Activated CD4-positive, alpha-beta T cell treated with anti-CD3 and anti-CD28 coated beads, Interleukin-2, amount 10 ng/mL, durations not matched to agents 24 days and 14 days (primary cell): ENCODE measurements at places on chromosomes 13 and 19. TPM values are rescaled to one million over a fixed set of nuclear protein-coding genes. Genes with fewer than 3 reads are reported as not detected.

GRCh38 chr13:33678906-33679657, 138.9 kb upstream of the RFC3 start:
- peak; percentile 88 for DNase-seq

DNA sequence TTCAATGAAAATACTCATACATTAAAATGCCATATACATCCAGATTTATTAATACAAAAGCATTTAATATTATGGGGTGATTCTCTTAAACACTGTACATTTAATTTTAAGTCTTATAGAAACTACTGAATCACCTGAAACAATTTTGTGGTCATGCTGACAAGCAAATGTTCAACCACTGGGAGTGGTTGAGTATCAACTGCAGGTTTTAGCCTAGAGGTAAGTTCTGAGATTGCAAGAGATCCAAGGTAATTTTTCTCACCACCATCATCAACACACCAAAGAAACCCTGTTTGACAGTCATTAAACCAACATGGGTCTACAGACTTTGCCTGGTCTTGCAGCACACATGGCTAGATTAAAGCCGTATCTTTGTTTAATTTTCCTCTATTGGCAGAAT, 196.3 kb downstream of the LHFPL6 start:
- DNase-seq, result no peak

DNA sequence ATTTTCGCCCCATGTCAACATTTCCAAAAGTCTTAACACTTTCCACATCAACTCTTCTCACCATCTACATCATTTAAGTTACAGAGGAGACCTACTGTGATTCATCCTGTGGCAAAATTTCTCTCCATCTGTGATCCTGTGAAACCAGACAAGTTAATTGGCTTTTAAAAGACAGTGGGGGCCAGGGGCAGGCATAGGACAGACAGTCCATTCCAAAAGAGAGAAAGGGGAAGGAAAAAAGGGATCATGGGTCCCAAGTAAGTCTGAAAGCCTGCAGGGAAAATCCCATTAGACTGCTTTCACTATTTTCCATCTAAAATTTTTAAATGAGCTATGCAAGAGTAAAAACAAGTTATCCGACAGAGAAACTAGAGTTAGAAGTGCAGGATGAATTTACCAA, 121.0 kb downstream of the MRPL57 start:
- peak; percentile 63 for DNase-seq

DNA sequence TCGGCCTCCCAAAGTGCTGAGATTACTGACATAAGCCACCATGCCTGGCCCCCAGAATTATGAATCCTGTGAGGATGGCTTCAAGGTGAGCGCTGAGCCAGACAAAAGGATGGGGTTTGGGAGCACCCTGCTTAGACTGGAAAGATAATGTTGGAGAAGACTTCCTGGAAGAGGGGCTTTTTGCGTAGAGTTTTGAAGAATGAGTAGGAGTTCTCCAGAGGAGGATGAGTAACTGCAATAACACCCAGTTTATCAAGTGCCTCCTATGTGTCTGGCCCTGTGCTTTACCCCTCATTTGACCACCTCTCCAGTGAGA, 641 bp upstream of the GDF15 start:
- DNase-seq, result no peak

DNA sequence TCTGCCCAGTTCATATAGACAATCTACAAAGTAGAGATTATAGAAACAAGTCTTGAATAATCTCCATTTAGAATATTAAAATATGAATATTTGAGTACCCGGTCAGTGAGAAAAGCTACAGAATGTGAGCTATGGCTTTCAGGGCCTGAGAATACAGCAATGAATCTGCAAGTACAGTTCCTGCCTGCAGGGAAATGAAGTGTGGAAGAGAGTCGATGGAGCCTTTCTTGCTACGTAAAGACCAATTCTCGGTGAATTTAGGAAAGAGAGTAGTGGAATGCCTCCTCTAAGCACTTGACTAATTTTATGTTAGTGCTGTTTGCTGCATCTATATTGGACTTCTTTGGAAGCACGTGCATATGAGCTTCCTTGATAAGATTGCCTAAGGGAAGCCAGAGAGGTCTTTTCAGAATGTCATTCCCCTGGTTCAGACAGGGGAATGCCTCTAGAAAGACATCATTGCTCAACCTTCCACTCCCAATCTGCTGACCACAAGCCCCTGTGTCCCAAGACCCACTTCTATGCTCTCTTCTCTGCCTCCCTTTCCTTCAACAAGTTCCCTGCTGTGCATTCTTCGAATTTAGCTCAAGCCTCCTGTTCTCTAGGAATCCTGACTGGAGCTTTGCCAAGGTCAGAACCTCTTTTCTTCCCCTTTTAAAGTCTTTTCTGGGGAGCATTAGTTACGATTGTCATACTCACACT, 41.9 kb downstream of the GPC6 start:
- DNase-seq, result no peak

DNA sequence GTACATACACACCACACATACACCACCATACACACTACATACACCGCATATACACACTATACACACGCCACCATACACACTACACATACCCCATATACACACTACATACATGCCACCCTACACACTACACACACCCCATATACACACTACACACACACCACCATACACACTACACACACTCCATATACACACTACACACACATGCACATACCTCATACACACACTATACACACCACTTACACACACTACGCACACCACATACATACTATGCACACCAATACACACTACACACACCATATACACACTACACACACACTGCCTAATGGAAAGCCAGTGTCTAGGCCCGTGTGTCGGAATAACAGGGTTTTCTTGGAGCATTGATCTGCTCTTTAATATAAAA, 27.5 kb downstream of the CRYL1 start:
- DNase-seq, result no peak

DNA sequence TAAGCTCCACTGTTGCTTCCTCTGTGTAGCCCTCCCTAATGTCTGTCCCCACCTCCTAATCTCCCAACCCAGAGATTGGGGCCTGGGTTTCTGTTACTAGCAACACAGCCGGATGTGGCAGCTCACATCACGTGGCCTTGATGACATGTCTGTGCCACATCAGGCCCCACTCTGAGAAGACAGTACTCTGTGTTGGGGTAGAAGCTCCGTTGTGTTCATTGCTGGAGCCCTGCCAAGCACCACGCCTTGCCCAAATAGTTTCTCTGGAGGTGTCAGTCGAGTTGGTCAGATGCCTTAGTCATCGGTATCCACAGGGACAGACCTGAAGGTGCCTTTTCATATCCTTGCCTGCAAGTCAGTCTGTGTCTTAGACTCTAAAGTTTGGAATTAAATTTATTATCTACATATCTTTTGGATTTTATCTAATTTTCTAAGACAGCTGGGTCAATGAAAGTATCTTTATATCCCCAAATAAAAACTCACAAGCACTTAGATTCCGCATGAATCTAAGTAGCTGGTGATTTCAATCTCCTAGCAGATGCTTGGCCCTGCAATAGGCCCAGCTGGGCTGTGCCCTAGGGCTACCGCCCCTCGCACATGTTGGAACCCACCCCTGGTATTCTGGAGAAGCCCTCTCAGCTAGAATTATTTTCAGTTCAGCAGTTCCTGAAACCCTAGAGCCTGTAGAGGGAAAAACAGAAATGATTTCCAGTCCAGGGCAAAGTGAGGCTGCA, 204.0 kb upstream of the TSHZ3 start:
- DNase-seq, result no peak

The CABP5 gene
- not detected in 2 replicates for total RNA-seq

The IGSF23 gene
- not detected in 2 replicates for total RNA-seq

DNA sequence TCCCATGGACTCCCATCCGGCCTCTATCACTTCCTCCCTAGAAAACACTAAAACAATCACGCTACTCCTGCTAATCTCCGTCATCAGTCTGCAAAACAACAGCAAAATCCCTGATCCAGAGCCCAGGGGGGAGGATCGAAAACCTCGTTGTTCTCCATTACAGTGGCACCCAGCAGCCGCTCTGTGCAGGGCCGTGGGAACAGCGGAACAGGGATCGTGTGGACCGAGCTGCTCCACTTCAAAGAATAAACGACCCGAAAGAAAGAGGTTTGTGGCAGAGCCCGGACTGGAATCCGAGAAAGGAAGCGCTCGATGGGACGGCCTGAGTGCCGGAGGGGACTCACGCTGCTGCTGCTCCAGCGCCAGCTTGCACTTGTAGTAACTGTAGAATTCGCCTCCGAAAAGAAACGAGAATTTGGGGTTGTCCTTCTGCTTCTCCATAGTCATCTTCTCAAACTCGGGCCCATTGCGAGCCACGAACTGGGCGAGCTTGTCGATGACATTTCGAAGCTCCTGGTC, 652 bp downstream of the CHERP start:
- peak; percentile 62 for DNase-seq

The PSG11 gene
- total RNA-seq, result not detected in 2 replicates

DNA sequence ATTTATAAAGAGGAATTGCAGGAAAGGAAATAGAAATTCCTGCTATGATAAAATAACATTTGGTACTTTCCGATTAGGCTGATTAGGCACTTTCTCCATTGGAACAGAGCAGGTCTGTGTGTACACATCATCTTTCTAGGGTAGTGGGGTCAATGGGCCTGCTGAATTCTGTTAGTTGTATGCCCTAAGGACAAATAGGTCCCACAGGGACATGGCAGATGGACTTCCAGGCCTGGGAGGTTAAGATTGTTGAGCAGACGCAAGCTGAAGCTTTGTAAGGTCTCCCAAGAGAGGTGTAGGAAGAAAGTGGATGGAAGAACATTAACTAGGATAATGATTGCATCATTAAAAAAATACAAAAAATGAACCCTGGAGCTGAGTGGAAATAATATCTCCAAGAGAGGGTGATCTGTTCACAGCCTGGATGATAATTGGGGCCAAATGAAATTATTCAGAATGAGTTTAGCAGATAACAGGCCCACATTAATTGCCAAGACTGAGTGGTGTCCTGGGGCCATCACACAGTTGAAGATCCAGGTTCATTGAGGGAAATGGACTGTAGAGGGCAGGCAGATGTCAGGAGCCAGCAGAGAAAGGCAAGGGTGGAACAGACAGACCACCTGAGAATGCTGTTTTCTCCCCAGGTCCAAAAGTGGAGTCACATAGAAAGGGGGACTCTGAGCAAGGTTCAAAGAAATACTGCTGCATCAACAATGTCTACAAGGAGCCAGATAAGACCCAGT, 215.1 kb downstream of the DNAJC15 start:
- DNase-seq, result no peak

DNA sequence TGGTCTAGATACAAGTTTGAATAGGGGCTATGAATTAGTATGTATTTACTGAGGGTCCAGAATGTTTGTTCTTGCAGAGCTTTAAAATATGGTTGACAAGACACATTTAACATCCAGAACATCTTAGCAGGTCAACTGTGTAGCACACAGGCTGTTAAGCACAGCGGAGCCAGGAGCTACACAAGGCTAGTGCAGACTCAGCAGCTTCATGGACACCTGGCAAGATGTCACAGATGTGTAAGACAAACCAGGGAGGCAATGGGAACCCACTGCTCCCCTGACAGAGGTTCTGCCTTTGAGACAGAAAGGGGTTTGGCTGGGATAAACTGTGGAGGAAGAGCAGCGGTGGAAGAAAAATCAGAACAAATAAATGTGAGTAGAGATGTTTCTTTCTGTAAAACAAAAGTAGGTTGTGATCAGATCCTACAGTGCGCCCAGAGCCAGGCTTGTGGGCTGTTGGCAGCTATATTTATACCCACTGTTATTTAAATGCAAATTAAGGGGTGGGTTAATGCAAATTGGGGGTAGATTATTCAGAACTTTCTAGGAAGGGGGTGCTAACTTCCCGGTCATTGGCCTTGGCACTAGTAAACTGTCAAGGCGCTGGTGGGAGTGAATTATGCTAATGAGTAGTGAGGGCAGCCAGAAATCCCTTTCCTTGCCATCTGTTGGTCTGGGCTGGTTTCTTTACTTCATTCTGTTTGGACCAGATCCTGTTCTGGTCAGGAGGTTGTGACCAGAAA, 33.0 kb downstream of the MIPEP start:
- no peak for DNase-seq

The POLD1 gene
- total RNA-seq, result 188 and 204 TPM in 2 replicates

DNA sequence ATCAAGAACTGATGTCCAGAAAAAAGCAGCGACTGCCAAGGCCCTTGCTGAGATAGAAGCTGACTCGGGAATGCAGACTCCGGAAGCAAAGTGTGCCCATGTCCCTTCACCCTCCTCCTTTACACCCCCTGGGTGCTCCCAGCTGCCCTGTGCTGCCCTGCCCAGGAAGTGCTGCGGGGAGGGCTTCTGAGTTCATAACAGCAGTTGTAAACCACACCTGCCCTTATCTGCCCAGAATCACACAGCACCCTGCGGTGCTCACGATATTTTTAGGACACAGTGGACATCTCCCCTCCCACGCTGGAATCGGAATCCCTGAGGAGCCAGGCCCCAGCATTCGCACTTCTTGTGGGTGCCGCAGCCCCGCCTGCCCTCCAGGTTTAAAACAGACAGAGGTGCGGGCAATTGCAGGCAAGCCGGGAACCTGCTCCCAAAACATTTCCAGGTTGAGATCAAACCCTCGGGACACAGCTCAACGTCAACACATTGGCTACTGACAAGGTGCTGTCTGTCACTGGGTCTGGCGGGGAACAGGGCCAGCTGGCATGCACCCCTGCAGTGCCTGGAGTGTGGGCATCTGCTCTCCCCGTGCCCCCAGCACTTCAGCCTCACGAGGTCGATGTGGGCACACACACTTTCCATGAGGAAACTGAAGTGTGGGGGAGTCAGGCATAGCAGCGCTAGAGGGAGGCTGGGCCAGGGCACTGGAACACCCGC, 36.8 kb downstream of the RAB20 start:
- DNase-seq, result no peak

The MYBPC2 gene
- 0.12 and 0.26 TPM in 2 replicates for total RNA-seq

DNA sequence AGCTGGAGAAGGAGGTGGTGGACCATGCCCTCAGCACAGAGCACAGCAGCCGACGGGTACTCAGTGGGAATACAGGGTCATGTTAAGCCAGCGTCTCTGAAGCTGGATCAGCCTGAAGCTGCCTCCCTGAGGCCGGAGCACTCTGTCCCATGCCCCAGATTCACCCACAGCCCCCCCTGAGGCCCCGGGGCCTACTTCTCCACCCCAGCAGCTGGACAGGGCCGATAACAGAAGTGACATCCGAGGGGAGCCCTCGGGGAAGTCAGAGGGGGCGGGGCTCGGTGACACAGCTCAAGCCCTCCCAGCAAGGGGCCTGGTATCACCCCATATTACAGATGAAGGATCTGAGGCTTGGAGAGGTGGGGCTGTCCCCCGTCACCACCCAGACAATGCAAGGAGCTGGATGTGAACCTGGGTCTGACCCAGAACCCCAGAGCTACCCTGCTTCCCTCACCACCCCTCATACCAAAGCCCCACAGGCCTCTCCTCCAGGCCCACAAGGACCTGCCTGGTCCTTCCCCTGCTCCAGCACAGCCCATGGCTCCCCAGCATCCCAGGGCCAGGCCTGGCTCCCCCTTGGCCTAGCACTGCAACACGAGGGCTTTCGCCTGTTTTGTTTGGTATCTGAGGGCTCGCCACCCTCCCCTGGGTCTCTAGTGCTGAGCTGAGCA, 5.7 kb downstream of the R3HDM4 start:
- DNase-seq, result peak; percentile 69

DNA sequence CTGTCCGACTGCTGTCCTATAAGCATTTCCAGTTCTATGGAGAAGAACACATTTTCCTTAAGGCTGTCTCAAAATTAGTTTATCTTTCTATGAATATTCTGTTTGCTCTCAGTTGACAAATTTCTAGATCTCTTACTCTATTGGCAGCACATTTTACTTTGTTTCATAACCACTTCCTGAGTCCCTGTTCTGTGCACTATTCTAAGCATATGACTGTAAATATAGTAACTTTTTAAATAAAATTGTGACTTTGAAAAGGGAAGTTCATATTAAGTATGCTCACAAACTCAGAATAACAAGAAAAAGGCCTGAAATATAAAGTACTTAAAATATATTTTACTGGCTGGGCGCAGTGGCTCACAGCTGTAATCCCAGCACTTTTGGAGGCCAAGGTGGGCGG, 56.5 kb upstream of the HTR2A start:
- no peak for DNase-seq
